Stimulated activated CD4-positive, alpha-beta T cell treated with anti-CD3 and anti-CD28 coated beads, Interleukin-1b, Interleukin-23, amount 100 ng/mL, for 4 hours (primary cell): ENCODE measurements at places on chromosomes 4 and X.

- DNase-seq: no peak
Measured at GRCh38 chrX:18692541-18692940, 14.9 kb upstream of the PPEF1 start.

DNA sequence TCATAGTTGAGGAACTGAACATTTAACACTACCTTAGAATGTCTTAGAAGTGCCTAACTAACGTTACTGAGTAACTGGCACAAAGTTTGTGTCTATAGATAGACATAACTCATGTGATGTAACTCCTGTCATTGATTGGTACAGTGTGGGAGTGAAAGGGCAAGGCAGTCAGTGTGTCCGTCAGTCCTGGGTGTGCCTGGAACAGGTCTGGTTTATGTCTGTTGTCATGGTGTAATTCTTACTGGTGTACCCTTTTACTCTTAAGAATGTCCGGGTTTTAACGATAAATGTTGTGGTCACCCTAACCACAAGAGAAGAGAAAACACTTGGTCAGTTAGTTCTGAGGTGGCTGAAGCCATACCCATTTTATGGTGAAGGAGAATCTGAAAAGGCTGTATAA lies 93.1 kb upstream of the ESX1 start:
- DNase-seq: no peak

- DNase-seq: no peak
Measured at GRCh38 chr4:15906020-15906443, 32.5 kb downstream of the FGFBP1 start.

DNA sequence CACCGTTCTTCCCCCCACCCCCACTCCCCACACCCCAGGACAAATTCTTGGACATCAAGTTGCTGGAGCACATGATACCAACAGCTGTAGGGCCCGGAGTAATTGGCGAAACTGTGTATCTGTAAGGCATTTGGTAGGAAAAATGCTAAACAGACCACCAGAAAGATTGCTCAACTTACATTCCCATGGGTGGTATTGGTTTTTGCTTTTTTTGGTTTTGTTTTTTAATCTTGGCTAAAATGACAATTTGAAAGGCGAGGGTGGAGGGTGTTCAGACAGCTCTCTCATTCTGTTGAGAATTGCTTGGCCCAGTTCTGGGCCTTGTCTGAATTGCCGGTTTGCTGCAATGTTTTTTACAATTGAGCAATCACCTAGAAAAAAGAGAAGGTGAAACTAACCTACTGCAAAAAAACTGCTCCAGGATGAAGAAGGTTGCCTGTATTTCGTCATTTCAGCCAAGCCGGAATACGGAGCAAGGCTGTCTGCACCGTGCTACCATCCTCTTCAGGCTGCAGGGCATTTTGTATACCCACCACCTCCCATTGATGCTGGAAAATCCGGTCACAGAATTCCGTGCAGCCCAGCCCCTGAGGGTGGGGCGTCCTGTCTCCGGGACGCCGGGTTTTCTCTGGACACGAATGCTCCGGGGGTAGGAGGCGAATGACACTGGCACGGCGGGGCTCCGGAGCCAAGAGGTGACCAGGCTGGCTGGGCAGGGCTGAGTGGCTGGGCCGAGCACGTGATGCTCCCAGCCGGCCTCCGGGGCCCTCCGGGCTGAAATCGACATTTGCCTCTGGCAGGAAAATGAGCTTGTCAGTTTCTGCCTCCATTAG lies at the start of gene CLCN4:
CLCN4 (plus strand) TSS at position 777 of the 833 bp plus-strand sequence. CDS start 28,058 bp downstream, outside the sequence.
- DNase-seq: no peak

GRCh38 chr4:42302348-42302747 lies 94.9 kb upstream of the SHISA3 start:
- no peak for DNase-seq

GRCh38 chr4:25790024-25790423 lies 72.8 kb downstream of the SEL1L3 start:
- no peak for DNase-seq

- DNase-seq: no peak
Measured at GRCh38 chrX:153812220-153812619, 17.8 kb downstream of the SSR4 start.

DNA sequence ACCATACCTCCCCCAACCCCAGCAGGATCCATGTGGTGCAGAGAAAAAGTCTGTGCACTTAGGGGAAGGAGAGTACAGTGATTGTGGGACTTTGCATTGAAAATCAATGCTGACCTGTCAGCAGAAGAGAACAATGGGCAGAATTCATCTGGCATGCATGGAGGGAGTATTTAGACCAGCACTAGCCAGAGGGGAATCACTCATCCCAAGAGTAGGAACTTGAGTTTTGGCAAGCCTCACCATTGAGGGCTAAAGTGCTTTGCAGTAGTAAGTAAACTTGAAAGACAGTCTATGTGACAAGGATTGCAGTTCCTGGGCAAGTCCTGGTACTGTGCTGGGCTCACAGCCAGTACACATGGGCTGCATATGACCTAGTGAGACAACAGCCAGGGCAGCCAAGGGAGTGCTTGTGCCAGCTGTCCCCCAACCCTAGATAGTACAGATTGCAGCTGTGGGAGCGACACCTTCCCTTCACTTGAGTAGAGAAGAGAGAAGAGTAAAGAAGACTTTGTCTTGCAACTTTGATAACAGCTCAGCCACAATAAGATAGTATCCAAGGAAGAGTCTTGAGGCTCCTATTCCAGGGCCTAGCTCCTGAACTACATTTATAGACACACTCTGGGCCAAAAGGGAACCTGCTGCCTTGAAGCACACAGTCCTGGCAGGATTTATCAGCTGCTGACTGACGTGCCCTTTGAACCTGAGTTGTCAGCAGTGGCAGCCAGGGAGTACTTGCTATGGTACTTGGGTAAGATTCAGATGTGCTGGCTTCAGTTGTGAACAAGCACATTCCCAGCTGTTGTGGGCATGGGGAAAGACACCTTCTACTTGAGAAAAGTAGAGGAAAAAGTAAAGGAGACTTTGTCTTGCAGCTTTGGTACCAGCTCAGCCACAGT lies 48.7 kb downstream of the HDX start:
- no peak for DNase-seq

DNA sequence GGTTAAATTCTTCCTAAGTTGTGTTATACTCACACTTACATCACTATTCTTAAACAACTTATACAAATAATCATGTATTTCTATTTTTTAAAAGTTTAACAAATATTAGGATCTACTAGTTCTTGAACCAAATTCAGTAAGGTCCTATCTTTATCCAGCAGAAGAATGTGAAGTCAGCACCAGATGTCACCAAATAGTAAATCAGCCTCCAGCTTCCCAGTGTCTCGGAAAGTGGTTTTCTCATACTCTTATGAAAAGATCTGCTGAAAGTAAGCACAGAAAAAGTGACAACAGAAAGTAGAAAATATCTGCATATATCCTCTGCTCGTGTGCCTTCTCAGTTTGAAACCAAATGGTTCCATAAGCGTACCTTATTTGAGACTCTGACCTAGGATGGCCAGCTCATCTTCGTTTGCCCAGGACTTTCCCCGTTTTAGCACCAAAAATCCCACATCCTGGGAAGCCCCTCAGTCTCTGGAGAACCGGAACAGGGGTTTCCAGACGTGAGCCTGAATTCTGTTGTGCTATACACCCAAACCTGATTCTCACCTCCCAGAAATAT lies 98.0 kb upstream of the DCLK2 start:
- no peak for DNase-seq

DNA sequence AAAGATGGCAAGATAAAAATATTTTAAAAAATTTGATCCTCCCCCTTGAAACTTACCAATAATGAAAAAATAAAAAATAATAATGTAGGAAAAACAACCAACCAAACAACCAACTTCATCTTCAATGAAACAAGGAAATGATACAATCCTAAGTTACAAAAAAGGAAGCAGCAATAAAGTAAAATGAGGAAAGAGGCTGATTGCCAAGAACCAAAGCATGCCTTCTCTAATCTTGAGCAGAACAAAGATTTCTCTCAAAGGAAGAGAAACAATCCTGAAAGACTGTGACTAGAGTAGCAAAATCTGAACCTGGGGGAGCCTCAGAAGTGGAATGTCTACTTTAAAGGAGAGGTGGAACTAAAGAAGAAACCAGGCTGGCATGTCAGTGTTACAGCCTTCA lies 10.9 kb upstream of the WDFY3 start:
- DNase-seq: no peak

GRCh38 chr4:37905533-37906169 lies 14.8 kb downstream of the TBC1D1 start:
- DNase-seq: no peak

GRCh38 chrX:10533696-10534365 lies 86.6 kb downstream of the MID1 start:
- DNase-seq: no peak

DNA sequence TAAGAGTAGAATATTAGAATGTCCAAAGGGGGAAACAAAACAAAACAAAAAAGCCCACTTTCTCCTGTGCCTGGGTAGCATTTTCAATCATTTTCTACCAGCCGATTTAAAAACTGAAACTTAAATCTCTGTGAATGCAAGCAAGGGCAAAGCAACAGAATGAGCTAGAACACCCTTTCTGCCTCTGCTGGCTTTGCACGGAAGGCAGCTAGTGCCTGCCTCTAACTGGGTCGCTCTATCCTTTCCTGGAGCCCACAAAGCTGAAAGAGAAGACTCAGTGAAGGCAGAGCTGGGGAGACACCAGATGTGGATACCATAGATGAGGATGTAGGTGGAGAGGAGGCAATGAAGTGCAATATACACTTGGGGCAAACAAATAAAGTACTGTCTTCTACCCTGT lies 248.9 kb upstream of the TTC29 start:
- no peak for DNase-seq

DNA sequence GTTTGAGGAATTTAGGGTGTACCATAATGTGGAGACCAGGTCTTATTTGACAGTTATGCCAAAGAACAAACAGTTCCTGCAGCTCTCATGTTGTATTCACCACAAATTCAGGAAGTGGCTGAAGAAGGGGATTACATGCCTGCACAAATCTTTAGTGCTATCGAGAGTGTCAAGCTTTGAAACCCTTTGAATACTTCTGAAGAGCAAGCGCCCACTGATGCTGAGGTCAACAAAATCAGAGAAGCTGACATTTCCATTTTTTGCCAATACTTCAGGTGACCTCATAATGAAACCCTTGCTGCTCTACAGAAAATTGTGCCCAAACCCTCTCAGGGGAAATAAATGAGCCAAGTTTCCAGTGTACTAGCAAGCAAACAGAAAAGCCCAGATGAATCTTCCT lies 28.4 kb downstream of the PAK3 start:
- no peak for DNase-seq

GRCh38 chrX:30364229-30364628 lies 55.0 kb upstream of the NR0B1 start:
- DNase-seq: no peak

- no peak for DNase-seq
Measured at GRCh38 chr4:168503652-168504362, 7.0 kb downstream of the PALLD start.

DNA sequence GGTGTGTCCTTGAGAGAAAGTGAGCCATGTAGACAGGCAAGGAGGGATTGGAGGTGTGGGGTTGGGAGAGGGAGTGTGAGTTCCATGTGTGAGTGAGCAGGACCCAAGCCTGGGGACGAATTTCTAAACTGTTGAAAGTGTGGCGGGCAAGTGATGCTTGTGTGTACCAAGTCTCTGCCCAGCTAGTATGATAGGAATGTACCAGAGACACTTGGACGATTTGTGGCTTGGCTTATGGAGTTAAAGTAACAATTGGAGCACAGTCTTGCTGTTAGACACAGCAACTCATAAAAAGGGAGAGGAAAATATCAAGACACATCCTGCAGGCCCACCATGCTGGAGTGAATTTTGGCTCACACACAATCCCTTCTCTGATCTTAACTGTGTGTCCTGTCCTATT lies 8.5 kb downstream of the PTTG2 start:
- DNase-seq: no peak

GRCh38 chrX:362351-362750 lies 24.4 kb downstream of the PPP2R3B start:
- DNase-seq: no peak

DNA sequence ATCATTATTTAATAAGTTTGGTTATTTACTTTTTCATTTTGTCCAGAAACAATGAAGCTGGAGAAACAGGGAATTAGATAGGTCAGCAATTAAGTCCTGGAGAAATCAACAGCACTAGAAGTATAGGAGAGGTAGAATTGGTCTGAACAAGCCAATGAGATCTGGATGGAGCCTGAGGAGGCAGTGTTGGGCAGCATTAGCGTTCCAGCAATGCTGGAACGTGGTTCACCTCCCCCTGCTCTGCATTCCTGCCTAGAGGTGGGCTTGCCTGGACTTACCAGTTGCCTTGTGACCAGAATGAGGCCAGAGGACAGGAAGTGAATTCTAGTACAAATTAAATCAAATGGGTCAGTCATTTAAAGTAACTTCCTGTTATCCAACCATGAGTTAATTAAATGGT lies 4.6 kb downstream of the RASSF6 start:
- no peak for DNase-seq

GRCh38 chr4:144181391-144181790 lies 40.9 kb upstream of the GYPA start:
- no peak for DNase-seq

DNA sequence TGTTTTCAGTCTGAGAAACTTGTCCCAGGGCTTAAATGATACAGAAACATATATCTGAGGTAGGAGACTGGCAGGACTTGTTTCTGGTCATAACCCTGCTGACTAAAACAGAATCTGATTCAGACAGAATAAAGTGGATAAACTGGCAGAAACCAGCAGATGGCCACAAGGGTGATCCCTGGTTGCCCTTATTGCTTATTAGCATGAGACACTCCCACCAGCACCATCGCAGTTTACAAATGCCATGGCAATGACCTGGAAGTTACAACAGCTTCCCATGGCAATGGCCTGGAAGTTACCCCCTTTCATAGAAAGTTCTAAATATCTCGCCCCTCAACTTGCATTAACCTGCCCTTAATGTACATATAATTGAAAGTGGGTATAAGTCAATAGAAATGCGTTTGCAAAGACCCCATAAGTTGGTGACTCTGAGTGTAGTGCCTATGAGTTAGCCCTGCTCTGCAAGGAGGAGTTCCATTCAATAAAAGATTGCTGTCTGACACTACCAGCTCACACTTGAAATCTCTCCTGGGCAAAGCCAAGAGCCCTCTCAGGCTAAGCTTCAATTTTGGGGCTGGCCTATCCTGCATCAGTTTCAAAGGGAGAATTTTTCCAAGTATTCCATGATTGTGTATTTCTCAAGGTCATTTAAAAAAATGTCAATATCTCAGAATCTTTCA lies 52.9 kb upstream of the PAGE5 start:
- DNase-seq: no peak
